ENCODE measurements at places on chromosomes 12 and 14.

DNA sequence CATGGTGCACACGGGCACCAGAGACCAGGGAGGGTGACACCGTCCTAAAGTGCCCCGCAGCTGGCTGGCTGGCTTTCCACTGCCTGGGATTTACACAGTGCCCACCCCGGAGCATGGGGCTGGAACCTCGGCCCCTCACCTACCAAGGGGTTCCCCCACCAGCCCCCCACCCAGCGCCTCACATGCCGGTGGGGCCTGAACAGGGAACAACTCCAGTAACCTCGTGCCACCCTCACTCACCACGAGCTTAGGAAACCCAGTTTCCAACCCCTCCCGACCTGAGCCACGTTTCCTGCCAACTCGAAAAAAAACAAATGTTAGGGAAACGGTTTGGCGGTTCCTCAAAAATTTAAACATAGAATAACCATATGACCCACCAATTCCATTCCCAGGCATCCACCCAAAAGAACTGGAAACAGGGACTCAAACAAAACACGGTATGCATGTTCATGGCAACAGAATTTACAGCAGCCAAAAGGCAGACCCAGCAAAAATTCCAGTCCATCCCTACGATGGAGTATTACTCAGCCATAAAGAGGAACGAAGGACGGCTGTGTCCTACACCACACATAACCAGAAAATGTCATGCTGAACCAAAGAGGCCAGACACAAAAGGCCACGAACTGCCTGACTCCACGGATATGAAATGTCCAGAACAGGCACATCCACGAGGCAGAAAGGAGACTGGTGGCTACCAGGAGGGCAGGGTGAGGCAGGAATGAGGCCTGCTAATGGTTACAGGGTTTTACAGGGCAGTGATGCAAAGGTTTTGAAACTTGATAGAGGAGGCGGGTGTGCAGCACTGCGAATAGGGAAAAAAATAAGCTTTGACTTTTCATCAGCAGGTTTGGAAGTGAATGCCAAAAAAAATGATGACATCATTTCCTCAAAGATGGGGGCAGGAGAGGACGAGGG, 68.9 kb downstream of the NCOR2 start:
- no peak for DNase-seq

- DNase-seq: no peak
Measured at GRCh38 chr14:54591461-54591860, 24.5 kb downstream of the SAMD4A start.

GRCh38 chr14:88554457-88555286, at the start of gene PTPN21:
PTPN21 (minus strand) TSS chr14:88555007; CDS start chr14:88550417, 4,590 bp downstream.
- peak; percentile 18 for DNase-seq

DNA sequence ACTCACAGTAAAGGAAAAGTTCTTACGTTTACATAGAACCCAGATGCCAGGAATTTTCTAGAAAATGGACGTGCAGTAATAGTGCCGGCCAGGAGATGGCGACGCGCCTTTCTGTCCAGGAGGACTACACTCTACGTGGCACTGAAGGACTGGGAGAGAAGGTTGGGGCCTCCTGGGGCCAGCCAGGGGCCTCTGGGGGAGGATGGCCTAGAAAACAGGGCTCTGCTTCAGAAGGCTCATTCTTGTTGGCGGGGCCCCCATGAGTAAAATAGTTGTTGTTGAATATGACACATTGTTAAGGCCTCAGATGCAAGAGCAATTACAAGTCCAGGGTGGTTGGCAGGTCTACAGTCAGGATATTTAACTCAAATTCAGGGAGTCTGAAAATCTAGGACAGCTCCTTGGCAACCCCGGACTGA, 120.1 kb upstream of the MAX start:
- peak; percentile 21 for DNase-seq

DNA sequence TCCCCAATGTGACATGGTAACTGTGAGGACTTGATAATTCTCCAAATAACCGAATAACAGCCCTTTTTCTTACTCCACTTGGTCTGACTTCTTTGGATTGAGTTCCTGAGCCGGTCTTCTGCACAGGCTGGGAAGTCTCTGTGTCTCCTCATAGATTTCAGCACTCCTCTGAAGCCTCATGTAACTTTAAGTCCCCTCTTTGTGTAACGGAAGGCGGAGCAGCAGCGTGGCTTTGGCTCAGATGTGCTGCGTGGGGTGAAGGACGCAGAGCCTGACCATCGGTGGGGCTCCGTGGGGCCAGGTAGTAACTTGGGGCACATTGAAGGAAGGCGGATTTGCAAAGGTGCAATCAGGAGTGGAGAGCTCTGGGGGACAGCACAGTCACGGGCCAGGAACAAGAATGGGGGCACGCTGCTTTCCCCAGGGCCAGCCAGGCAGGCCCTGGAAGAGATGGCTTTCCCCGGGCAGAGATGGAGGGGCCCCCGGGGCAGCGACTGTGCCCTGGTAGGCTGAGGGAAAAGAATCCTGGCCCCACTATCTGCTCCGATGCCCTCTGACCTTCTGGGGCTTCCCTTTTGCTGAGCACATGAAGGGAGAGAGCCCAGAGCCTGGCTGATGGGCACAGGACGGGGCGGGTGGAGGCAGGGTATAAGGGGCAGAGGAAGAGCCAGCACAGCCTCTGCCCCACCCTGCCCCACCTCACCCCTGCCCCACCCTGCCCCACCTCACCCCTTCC, 56.9 kb downstream of the ADGRD1 start:
- no peak for DNase-seq

DNA sequence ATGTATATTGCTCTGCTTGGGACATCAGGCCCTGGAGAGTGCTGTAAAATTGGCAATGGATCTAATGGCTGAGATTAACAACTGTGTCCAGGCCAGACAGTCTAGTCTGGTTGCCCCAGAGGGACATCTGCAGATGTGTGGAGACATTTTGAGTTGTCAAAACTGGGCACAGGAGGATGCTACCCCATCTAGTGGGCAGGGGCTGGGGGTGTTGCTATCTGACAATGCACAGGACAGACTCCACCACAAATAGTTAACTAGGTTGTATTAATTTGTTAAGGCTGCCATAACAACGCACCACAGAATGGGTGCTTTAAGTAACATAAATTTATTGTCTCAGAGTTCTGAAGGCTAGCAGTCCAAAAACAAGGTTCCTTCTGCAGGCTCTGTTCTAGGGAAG, 302.5 kb upstream of the AMIGO2 start:
- DNase-seq: no peak

- DNase-seq: no peak
Measured at GRCh38 chr12:121955258-121956237, 37.2 kb downstream of the CFAP251 start.

DNA sequence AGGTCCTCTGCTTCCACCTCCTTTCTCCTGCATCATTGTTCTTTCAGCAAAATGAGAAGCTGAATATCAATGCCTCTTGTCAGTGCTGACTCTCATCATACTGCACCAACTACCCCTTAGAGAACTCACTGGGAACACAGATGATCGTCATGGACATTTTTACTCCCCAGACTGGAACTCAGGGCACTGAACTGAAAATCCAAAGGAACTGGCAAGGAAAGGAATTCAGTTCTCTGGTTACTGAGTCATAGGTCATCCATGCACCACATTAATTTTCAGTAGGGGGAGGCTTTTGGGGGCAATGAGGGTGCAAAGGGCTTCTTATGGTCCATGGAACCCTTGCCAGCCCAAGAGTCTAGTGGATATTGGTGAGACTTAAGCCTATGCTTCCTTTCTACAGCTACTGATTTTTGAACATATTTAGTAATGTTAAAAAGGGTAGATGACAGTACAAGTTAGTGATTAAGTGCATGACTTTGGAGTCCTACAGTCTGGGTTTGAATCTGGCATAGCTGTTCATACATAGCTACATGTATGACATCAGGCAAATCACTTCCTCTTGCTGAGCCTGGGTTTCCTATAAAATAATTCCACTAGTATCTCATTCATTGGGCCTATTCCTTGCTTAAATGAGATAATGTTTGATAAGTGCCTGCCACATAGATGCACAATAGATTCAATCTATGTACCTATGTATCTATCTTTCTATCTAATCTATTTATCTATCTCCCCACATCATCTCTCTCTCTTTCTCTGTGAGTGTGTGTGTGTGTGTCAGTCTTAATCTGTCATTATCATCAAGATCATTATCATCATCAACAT, 29.2 kb downstream of the BBS10 start:
- DNase-seq: no peak

GRCh38 chr12:2355198-2355597, 302.4 kb downstream of the CACNA1C start:
- DNase-seq: no peak

DNA sequence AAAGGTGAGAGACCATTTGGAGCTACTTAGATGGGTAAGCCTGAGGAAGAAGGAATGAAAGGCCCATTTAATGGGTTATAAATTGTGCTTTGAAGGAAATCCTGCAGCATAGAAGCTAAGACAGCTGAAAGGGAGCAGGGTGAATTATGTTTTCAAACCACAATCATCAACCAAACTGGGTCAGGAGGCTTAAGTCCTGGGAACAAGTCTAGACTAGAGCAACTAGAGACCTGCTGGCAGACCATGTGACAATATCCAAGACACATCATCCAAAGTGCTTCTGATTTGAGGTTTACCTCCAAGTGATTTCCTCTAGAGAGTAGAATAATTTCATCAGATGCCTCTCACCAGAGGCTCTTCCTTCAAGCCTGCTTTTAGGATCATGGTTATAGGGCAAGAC, 53.7 kb downstream of the MAP3K9 start:
- DNase-seq: no peak

GRCh38 chr14:57051633-57052032, 217.1 kb downstream of the EXOC5 start:
- DNase-seq: no peak

- DNase-seq: no peak
Measured at GRCh38 chr12:3752741-3753486, at the start of gene CRACR2A. CRACR2A (minus strand) TSS chr12:3753109; CDS start chr12:3696999, 56,110 bp downstream.

- DNase-seq: no peak
Measured at GRCh38 chr12:53975479-53976152, 862 bp upstream of the HOTAIR start.

DNA sequence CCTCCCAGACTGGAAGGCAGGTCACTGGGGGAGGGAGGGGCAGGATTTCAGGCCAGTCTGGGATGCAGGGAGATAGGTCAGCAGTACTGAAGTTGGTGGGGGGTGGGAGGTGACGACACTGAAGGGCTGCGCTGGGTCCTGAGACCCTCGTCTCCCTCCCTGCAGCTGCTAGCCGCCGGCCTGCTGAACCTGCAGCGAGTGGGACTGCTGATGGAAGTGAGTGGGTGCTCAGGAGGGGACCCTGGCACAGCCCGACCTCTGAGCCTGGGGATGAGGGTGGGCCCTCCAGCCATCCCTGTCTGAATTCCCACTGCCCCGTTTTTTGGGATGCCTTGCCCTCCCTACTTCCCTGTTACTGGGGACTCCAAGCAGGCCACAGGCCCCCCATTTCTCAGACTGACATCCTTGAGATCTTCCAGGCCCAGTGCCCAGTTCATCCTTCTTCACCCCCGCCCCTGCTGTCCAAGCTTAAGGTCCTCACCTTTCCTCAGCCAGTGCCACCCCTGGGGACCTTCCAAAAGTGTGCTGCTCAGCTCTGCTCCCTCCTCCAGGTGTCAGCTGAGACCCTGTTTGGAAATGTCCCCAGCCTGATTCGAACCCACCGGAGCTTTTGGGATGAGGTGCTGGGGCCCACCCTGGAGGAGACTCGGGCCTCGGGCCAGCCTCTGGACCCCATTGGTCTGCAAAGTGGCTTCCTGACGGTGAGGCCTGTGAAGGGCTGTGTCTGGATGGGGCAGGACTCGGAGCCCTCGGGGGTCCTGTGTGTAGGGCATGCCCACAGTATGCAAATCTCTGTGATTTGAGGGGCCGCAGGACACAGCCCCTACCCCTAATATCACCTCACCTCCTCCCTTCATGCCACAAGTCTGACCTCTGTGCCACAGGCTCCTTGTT, 5.5 kb downstream of the PLEKHG6 start:
- no peak for DNase-seq

- no peak for DNase-seq
Measured at GRCh38 chr14:23639891-23640523, 3.8 kb downstream of the DHRS2 start.

DNA sequence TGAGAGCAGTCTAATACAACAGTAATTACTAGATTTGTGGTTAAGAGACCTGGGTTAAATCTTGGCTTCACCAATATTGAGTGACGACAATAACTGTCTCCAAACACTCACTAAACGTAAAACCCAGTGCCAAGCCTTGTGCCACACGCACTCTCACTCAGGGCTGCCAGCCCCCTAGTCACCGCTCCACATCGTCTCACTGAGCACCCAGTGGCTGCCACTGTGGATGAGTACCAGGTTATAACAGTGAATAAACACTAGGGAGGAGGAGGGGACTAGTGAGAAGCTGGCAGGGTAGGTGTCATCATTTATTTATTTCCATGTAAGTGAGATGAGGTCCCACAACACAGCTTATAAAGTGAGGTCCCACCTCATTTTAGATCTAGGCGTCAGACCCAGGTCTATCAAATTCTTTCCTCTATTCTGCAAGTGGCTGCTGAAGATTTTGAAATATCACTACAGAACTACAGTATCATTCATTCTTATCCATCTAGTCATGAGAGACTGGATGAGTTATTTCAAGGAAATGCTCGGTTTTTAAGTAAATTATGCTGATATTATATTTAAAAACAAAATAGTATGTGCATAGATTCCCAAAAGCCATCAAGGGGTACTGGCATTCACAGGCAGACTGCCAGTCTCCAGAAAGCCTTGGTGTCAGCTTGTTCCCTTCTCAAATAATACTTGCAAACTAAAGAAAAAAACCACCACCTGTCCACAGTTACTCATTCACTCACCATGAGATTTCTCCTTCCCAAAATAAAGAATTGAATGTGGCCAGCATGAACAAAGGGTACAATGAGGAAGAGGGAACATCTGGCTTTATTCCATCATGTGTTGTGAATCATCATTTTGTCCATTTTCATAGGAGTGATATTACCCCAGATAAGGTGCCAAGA, 84.0 kb downstream of the PTPN21 start:
- DNase-seq: no peak

GRCh38 chr14:69693145-69693544, 73.8 kb upstream of the SRSF5 start:
- DNase-seq: peak; percentile 15

GRCh38 chr14:50635141-50635540, 33.0 kb downstream of the SAV1 start:
- DNase-seq: no peak

DNA sequence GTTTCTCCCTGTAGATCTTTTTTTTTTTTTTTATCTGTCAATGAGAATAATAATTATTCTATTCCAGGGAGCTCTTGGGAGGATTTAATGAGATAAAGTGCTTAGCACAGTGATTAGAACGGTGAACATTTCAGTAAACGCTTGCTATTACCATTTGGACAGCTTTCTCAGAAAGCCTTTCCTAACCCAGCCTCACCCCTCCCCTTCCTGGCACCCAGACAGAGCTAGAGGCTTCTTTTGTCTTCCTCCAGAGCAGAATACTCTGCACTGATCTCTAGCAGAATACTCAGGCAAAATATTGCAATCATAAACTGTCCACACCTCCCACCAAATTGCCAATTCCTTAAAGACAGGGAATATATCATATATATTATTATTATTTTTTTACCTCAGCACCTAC, 66.6 kb downstream of the ERGIC2 start:
- DNase-seq: no peak

- DNase-seq: no peak
Measured at GRCh38 chr12:65881965-65882413, 57.7 kb downstream of the HMGA2 start.

GRCh38 chr12:101749657-101750056, 10.4 kb upstream of the SYCP3 start:
- DNase-seq: no peak

- no peak for DNase-seq
Measured at GRCh38 chr14:25436288-25436875, 386.4 kb upstream of the STXBP6 start.

All from NCI-H1105 treated with DMSO at 0.1 percent for 48 hours (cell line).